ENCODE measurements at places on chromosomes 3 and 15. TPM values are rescaled to one million over a fixed set of nuclear protein-coding genes. Genes with fewer than 3 reads are reported as not detected.

ALDH1L1 gene
- 13.7 TPM for total RNA-seq

DNA sequence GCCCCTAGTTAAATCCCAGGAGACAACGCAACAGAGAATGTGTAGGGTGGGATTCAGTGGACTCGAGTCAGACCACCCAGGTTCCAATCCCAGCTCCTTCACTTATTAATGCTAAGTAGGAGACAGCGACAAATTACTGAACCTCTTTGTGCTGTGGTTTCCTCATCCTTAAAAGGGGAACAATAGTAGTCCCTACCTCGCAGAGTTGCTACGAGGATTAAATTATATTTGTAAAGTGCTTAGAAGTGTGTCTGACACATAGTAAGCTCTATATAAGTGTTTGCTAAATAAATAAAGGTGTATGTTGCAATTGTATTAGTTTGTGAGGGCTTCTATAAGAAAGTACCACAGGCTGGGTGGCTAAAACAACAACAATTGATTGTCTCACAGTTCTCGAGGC lies 58.0 kb upstream of the PPARG start:
- DNase-seq: no peak

GRCh38 chr3:184505076-184505878 lies 56.3 kb upstream of the EPHB3 start:
- no peak for DNase-seq

GRCh38 chr3:16063603-16064002 lies 110.9 kb upstream of the GALNT15 start:
- no peak for DNase-seq
